ENCODE measurements at places on chromosomes 13 and 19.

- DNase-seq: no peak
These were observed 139.0 kb downstream of the SPRY2 start for GRCh38 chr13:80201694-80202468.

DNA sequence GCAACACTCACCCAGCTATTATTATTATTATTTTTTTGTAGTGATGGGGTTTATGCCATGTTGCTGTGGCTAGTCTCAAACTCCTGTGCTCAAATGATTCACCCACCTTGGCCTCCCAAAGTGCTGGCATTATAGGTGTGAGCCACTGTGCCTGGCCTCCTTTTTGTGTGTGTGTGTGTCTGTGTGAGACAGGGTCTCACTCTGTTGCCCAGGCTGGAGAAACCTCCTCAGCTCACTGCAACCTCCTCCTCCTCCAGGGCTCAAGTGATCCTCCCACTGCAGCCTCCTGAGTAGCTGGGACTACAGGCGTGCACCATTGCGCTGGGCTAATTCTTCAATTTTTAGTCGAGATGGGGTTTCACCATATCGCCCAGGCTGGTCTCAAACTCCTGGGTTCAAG, 3.6 kb upstream of the MYDGF start:
- no peak for DNase-seq

DNA sequence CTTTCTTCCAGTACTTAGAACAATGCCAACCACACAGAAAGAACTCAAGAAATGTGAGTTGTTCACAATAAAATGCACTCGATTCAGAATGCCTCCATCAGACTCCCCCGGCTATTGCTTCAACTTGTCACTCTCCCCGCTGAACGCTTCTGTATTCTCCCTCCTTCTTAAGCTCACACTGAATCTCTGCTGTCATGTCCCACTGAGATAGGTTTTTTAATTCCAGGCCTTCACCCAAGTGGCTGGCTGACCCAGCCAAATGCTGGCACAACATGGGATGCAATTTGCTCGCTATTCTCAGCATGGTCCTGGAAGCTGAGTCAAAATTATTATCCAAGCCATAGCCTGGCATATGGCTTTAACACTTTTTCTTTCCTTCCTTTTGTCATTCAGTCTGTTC, 76.8 kb upstream of the SERP2 start:
- DNase-seq: no peak

GRCh38 chr13:109565877-109566276, 220.5 kb downstream of the IRS2 start:
- no peak for DNase-seq

- DNase-seq: no peak
These were observed 221.8 kb downstream of the OLFM4 start for GRCh38 chr13:53250272-53250875.

- no peak for DNase-seq
These were observed 21.2 kb downstream of the CCNA1 start for GRCh38 chr13:36453516-36453915.

GRCh38 chr13:41954226-41954625, 6.7 kb downstream of the VWA8 start:
- no peak for DNase-seq

DNA sequence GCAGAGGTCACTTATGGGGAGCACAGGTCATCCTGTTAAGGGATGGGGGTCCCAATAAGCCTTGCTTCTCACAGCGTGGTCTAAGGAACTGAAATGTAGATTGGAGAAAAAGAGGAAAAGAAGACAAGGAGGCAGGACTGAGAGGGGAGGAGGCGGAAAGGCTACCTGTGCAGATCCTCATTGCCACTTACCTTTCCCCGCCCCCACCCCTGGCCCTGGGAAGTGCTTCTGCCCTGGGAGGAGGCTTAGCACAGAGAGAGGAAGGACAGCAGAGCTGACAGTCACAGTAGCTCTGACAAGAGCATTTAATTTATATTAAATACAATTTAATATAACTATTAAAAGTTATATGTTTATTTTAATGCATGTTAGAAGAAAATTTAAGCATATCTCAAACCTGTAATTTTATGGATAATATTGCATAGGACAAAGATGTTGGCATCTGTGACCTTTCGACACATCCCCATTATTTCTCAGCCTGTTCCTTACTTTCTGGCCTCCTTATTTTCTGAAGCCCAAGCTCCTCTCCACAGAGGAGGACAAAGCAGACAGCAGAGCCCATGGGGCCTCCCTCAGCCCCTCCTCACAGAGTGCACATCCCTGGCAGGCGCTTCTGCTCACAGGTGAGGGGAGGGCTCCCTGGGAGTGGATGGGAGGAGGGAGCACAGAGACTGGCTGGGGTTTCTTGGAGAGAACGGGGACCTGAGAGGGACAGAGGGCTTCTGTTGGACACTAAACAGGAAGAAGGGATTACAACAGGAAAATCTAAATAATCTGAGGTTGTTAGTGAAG, 23.4 kb downstream of the CEACAM21 start:
- no peak for DNase-seq

- no peak for DNase-seq
These were observed 66.7 kb downstream of the FRY start for GRCh38 chr13:32098272-32098671.

DNA sequence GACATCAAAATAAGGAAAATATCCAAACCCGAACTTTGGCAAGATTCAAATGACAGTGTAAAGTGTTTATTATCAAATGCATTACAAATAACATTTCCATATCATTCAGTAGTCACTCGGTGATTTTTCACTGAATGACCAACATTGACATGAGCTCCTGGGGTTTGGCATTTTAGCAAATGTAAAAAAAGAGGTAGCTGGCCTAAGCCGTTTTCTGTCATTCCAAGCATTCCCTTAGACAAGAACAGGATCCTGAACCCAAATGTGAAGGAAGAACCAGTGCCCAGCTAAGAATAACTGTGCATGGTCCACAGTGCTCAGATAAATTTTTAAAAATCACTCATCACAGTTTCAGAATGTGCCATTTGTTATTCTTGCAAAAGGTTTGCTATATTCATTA, 327.9 kb downstream of the GPC6 start:
- no peak for DNase-seq

- DNase-seq: no peak
These were observed 257.5 kb downstream of the ITGBL1 start for GRCh38 chr13:101709952-101710351.

DNA sequence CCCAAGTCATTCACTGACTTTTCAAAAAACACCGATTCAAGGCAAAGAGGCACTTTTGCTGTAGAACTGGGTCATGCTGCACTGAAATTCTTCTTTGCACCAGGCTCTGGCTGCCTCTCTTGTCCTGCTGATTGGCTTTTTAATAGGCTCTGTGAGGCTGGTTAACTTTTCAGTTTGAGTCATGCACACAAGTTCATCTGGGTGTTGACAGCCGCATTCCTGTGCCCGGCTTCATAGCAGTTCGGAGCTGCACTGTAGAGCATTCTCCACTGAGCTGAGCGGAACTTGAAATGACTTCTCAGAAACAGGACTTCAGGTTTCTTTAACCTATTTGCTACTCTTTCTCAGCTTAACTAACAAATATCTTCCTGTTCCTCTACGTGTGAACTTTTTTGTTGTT, 978.3 kb downstream of the UQCRFS1 start:
- DNase-seq: no peak

DNA sequence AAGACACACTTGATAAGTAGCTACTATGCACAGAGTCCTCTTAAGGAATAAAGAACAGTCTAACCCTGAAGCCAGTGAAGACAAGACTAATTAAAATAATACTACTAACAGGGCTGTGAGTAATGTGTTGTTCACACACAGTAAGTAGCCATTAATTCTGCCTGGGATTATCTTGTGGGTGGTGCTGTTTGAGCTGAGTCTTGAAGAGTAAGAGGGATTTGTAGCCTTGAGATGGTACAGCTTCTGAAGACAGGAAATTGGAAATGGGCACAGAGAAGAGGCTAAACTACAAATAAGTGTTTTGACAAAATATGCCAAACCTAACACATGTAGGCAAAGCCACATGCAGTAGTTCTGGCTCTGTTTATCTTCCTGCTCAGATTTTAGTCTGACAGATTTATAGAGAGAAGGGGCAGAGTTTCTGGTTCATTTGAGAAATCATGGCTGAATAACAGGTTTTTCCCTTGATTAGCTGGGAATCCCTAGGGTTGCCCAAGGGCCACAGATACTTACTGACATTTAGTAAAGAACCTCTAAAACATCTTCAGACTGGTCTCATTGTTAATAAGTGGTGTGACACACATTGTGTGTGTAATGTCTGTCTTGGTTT, 38.0 kb downstream of the ITGBL1 start:
- DNase-seq: no peak

- DNase-seq: no peak
These were observed 147.1 kb downstream of the NUFIP1 start for GRCh38 chr13:44842158-44842557.

DNA sequence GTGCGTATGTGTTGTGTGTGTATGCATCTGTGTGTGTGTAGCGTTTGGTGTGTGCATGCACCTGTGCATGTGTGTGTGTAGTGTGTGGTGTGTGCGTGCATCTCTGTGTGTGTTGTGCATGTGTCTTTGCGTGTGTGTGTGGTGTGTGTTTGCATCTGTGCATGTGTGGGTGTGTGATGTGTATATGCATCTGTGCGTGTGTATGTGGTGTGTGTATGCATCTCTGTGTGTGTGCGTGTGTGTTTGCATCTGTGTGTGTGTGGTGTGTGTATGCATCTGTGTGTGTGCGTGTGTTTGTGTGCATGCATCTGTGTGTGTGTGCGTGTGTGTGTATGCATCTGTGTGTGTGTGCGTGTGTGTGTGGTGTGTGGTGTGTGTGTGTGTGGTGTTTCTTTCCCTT, 20.6 kb downstream of the CELF5 start:
- DNase-seq: no peak

GRCh38 chr13:61258185-61258584, 157.5 kb downstream of the PCDH20 start:
- DNase-seq: no peak

DNA sequence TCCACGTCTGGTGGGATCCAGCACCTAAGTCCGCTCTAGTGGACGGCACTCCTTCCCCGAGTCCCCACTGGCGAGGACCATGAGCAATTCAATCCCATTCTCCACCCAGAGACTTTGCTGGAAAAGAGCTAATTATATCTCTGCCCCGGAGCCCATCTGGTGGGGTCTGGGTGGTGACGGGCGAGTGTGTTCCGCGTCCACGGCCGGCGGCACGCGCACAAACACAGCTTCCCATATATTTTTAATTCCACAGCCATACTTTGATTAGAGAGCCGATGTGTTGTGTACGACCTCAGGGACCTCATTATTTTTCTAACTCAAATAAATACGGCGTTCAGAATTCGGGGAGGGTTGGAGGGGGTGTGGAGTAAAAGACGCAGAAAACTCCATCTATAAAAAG, 64.1 kb upstream of the ADGRE5 start:
- DNase-seq: no peak

DNA sequence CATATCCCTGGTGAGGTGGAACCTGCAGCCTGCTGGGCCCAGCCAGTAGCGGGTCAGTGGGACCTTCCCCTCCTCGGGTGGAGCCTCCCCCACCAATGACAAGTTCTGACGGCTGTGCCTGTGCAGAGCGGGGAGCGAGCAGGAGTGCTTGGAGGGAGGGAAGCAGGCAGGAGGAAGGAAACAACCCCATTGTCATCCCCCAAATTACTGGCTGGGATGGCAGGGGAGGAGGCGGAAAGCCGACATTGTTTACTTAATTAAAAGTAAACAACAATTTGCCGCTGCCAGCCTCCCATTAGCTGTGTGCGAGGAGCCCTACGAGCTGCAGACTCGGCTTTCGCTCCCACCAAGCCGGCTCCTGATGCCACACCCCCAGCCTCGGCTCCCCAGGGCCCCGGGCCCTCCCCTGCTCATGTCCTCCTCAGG, 45.5 kb downstream of the LYL1 start:
- peak; percentile 63 for DNase-seq

DNA sequence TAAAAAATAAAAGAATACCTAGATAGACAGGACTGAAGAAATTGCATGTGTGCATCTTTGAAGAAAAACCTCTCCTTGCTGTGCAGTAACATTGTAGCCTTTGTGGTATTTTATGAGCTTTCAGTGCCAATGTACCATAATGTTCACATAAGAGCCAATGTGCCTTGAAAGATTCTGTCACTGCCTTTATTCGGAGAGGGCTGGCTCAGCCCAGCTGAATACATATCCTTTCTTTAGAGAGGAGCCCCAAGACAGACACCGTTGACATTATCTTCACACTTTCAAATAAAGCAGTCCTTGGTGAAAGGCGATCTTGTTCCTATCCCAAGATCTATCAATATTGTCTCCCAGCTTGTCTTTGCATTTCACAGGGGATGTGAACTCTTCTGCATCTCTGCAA, 18.5 kb upstream of the CNMD start:
- no peak for DNase-seq

GRCh38 chr19:53813996-53814395, 10.1 kb downstream of the NLRP12 start:
- no peak for DNase-seq

GRCh38 chr19:18506101-18506930, 15.6 kb downstream of the ELL start:
- DNase-seq: no peak

GRCh38 chr19:57106722-57107235, 13.0 kb upstream of the USP29 start:
- no peak for DNase-seq

DNA sequence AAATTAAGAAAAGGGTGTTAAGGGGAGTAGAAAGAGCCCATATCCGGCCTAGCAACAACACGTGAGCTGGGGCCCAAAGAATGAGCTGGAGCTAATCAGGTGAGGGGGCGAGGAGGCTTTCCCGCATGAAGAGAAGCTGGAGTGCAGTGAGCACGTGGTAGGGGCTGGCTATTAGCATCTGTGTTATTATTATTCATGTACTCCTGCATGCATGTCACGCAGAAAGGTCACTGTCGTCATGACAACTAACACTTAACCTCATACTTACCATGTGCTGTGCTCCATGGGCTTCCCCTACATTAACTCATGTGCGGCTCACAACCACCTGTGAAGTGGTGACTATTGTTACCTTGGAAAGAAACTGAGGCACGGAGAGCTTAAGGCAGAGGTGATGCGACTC, 227.6 kb upstream of the UBL3 start:
- DNase-seq: no peak

DNA sequence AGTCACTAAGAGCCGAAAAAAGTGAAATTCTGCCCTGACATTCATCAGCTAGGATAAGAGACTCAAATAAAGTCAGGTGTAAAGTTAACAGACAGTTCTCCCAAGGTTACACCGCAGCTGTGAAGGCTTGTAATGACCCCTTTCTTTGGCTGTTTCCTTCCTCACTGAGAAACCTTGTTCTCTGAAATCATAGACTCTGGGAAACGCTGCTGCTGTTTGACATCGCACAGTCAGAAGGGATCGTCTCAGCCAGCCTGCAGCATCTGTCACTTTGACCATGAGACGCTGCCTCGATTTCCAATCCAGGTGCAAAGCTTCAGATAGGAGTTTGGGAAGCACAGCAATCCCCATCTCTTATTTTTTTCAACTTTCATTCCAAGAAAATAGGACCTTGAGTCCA, 678 bp downstream of the BCAT2 start:
- no peak for DNase-seq

DNA sequence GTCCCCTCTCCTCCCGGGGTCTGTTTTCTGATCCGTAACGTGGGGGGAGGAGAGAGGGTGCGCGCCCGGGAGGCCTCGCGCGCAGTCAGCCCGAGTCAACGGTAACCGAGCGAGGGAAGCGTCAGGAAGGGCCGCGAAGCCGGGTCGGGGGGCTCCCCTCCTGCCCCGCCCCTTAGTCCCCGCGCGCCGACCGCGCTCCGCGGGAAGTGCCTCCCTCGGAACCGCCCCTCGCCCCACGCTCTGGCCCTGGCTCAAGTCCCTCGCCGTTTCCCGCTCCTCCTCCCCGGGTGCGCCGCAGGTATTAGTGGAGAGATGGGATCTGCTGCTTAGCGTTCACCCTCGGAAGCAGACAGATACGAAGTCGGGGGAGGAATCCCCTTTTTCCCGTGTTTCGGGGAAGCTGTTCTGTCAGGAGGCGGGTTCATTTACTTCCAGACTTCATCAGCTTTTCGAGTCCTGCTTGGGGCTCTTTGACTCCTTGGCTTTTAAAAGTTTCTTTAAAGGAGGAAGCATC, 770 bp downstream of the HNRNPM start:
- peak; percentile 92 for DNase-seq

Measured in upper lobe of left lung (tissue), 6 donors.